ENCODE measurements at places on chromosomes 3 and 15.

DNA sequence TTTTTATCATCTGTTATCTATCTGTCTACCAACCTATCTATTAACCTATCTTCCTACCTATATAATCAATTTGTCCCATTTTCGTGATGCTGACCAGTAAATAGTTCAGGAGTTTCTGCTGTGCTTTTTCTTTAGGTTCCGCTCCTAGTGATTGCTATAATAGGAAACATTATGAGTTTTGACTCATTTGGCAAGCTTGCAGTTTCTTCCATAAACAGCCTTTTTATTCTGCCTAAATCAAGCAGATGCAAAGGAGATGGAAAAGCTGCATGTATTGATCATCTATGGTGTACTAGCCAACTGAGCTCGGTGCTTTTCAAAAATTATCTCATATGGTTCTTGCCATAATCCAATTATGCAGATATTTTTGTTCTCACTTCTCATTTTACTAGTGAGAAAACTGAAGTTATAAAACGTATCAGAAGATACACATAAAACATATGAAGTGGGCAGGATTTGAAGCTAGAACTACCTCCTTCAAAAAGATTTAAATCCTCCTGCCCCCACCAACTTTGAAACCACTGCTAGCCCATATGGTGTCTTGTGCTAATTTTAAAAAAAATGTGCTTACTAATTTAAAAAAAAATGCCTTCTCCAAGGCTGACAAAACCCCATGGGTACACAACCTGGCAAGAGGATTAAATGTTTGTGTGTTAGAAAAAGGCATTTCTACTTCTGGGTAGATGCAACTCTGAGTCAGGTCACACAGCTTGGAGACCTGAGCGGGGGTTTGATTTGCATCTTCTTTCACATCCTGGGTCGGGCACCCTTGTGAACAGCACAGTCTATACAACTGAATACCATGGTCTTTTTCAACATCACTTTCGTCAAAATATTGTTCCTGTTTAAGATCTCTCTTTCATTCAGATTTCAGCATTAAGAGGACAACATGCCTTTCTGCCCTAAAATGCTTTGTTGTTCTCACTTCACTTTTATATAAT is 267.0 kb downstream of the CHL1 start:
- DNase-seq: no peak

DNA sequence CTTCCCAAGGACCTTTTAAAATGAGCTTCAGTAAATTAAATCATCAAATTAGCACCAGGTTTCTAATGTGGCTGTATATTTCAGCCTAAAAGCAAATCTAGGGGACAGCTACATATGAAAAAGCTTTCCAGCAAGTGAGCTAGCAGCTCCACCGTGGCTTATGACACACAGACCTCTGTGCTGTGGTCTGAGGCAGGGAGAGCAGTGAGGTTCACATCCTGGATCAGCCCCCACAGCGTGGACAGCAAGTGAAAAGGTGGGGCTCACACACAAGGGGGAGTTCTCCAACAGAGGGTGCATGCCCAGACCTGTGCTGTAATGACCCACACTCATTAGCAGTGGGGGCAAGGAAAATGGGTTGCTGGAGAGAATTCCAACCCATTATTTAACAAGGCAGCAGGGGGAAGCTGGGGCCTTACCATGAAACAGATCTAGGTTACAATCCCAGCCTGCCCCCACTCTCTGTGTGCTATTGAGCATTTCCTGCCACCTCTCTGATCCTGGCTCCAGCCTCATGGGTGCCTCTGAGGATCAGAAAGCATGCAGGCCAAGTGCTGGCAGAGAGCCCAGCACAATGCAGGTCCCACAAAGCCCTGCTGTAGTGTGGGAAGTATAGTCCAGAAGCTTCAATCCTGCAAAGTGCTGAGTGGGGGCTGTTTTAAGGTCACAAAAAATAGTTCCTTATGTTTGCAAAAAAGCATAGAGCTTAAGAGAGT is 48.2 kb downstream of the RASGRF1 start:
- DNase-seq: no peak

DNA sequence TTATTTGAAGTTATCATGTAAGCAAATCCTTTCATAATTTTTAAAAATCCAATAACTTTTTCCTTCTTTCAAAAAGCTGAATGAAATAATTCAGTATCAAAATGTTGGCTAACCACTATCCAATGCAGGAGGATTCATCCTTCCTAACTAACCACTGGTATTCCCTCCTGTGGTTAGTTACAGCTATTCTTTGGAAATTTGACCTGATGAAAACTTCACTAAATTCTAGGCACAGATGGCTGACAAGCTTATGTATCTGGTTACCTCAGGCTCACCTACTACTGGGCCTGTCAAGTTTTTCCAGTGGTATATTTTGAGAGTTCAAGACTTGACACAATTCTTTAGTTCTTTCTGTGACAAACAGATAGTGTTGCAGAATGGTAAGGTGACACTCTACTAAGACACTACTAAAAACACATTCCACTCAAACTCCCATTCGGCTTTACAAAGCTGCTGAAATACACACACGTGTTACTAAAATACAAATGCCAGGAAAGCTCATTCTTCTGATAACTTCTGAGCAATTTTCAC is 15.8 kb downstream of the NPTN start:
- DNase-seq: no peak

GRCh38 chr3:154175041-154175440 is 53.9 kb downstream of the ARHGEF26 start:
- no peak for DNase-seq

DNA sequence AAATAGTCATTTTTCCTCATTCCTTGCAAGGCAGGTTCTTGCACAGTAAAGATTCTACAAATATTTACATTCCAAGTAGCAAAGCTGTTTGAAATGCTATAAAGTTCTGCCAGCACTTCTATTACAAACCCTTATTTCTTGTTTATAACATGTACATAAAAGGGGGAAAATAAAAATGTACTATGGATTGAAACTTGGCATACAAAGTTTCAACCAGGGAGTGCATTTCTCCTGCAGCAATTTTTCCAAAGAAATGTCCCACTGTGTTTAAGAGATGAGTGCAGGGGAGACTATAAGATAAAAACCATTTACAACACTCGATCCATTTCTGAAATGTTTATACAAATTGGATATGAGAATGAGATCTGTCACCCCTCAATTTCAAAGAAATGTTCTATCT is 3.3 kb downstream of the CNTN3 start:
- no peak for DNase-seq

DNA sequence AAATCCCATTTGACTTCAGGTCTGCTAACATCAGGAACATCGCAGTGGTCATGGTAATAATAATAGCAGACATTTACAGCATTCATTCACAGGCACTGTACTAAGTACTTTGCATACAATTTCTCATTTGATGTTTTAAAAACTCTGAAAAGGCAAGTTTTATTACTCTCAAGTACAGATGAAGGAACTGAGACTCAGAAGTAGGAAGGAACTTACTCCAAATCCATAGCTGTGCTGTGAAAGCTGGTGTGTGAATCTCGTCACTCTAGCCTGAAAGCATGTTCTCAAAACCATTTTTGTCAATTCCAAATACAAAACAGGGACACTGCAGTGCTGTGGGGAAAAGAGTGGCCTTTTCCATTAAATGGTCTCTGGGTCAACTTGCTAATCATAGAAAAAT is 179.9 kb downstream of the FAM43A start:
- no peak for DNase-seq

GRCh38 chr15:51947124-51947523 is 24.5 kb downstream of the LEO1 start:
- no peak for DNase-seq

GRCh38 chr3:10808974-10809373 is 7.1 kb upstream of the SLC6A11 start:
- no peak for DNase-seq

DNA sequence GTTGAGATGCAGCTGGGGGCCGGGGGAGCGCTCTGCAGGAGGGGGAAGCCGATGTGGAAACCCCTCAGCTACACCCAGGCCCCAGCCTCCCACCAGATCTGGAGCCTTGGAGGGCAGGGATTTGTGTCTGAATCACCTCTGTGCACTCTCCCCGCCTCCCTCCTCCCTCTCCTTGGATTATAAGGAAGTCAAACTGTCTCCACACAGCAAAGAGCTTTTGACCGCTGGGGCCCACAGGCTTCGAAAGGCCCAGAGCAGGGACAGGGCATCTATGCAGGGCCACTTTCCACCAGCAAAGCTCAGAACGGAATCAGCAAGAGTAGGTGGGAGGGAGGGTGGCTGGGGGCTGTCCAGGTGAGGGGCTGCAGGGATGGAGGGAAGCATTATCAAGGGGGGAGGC is 68.9 kb downstream of the IQSEC1 start:
- DNase-seq: no peak

DNA sequence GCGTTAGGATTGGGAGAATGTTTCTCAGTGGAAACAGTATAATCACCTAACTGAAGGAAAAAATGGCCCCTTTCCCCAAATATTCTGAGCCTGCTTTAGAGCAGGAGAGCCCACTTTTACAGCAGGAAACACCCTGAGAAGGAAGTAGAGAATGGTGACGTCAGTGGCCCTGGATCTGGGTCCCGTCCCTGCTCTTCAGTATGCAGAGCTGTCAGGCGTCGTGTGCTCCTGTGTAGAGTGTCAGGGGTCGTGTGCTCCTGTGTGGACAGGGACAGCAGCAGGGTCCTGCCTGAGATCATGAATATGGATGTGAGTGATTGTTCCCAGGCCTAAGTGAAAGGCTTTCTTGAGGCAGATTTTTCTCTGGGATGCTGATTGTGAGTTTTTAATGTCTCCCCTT is 45.2 kb downstream of the CGNL1 start:
- DNase-seq: no peak

DNA sequence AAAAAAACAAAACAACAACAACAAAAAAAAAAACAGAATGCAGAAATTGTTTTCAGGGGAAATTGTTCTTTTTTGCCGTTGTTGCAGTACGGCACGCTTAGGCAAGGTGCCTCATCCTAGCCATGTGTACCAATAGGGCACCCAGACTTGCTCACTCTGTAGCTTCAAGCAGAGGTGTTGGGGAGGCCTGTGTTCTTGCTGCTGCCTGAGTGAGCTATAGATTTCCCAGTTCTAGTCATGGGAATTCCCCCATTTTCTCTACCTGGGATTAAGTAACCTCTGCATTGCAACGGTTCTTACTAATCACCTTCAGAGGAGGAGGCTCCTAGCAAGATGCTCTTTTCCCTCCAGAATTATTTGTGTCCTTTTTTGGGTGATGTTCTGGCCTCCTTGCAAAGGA is 12.9 kb upstream of the PARL start:
- no peak for DNase-seq

GRCh38 chr3:65006300-65006739 is 318.5 kb upstream of the ADAMTS9 start:
- peak; percentile 20 for DNase-seq

GRCh38 chr3:171260899-171261298 is 199.3 kb downstream of the TNIK start:
- no peak for DNase-seq

GRCh38 chr3:60696428-60697125 is 554.7 kb downstream of the FHIT start:
- DNase-seq: no peak

- DNase-seq: peak; percentile 96
Observed at GRCh38 chr3:46978985-46979944, at the start of gene NBEAL2. Gene NBEAL2, plus strand, starts transcription at chr3:46979666. Its CDS starts 196 bp downstream, at chr3:46979862.

- no peak for DNase-seq
Observed at GRCh38 chr15:56725386-56725785, 7.9 kb downstream of the ZNF280D start.

GRCh38 chr3:111621535-111621934 is 26.4 kb upstream of the ZBED2 start:
- DNase-seq: no peak

DNA sequence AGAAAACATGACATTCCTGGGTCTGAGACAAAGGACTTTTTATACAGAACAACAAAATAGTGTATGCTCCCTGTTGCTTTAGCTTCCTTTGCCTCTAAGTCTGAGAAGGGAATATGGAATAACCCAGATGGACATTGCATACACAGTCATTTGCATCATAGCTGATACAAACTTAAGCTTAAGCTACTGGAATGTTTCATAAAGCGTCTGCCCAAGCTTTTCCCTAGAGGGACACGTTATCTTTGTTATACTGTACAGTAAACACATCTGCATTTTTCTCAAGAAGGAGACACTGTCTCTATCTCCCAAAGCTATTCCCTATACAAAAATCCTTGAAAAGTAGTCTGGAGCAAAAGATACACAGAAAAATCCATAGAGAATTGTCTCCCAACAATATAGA is 775.0 kb downstream of the DIPK2A start:
- DNase-seq: no peak

DNA sequence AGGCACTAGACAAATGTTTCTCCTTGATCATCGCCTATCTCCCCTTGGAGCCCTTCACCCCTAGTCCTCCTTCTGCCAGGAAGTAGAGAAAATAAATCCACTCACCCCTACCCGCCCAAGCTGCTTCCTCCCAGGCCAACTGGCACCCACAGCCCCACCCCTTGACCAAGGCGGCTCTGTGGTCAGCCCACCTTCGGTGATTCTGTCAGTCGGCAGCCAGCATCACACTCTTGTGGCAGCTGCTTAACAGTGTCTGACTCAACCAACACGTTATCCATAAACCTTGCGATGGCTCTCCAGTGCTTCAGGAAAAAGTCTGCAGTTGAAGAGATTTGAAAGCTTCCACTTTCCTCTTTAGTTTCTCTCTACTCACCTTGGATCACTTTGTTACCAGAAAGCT is 7.6 kb downstream of the SHF start:
- no peak for DNase-seq

DNA sequence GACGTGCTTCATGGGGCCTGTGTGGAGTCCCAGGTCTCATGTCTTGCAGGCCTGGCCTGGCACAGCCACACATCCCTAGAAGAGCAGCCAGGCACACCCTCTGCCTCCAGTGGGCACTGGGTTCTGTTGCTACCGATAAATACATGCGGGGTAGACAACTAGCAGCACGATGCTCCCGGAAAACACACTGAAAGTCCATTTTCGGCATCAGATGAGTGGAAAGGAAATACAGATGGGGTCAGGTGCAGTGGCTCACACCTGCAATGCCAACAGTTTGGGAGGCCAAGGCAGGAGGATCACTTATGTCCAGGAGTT is 165.1 kb downstream of the NSMCE3 start:
- no peak for DNase-seq

DNA sequence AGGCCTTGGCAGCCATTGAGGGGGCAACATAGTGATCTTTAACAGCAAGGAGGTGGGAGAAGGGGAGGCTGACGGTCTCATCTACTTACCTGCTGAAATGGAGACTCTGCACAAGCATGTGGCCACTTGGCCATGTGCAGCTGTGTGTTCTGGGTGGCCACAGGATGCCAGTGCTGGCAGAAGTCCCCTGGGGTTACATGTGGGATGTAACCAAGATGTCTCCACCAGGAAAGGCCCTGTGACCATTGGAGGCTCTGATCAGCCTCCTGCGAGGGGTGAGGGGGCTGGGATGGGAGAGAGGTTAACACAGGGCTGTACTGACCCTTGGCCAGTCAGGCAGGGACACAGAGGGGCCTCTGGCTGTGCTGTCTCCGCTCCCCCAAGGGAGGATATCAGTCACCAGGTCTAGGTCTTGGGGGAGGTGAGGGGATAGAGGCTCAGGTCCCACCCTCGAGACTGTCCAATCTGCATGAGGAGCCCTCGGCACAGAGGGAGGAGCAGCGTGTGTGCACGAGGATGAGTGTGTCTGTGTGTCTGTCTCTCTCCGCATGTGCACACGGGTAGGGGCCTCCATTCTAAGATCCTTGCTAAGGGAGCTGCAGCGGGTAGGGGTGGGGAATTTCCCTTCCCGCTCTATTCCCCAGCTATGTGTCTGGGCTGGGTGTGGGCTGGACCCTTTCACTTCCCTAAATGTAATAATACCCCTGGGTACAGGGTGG is 19.5 kb downstream of the PRKCD start:
- no peak for DNase-seq

- DNase-seq: no peak
Observed at GRCh38 chr3:28315711-28316110, 32.8 kb upstream of the ZCWPW2 start.

GRCh38 chr3:65030847-65031463 is 343.2 kb upstream of the ADAMTS9 start:
- peak; percentile 11 for DNase-seq

GRCh38 chr15:92288755-92289154 is 104.9 kb upstream of the ST8SIA2 start:
- DNase-seq: no peak

All from hepatic stellate cell (primary cell).